ENCODE measurements at places on chromosomes 3 and 15.

GRCh38 chr15:74173380-74174218 lies at the start of gene ISLR:
ISLR (plus strand) TSS chr15:74173710; CDS start chr15:74174859, 1,149 bp downstream.
- no peak for DNase-seq

GRCh38 chr3:195110647-195111318 lies 160.2 kb downstream of the XXYLT1 start:
- no peak for DNase-seq

GRCh38 chr3:7207928-7208327 lies 347.0 kb downstream of the GRM7 start:
- no peak for DNase-seq

GRCh38 chr15:71448688-71449114 lies 333.4 kb downstream of the THSD4 start:
- no peak for DNase-seq

DNA sequence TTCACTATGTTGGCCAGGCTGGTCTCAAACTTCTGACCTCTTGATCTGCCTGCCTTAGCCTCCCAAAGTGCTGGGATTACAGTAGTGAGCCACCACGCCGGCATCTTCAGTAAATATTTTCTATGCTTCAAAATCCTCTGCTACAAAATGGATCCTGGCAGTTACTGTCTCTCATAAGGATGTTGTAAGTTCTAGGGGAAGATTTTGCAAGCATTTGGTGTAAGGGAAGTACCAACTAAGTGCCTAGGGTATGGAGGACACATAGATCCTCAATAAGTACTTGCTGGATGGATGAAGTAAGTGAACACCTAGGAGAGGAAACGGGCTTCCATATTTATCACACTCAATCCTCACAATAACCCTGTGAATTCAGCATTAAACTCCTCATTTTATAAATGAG lies 6.6 kb downstream of the TM4SF4 start:
- no peak for DNase-seq

GRCh38 chr15:89496155-89497098 lies at the start of gene RHCG:
RHCG (minus strand) TSS chr15:89496583; CDS start chr15:89496544, 39 bp downstream.
- DNase-seq: no peak

GRCh38 chr15:81373775-81374395 lies at the start of gene TMC3:
TMC3 (minus strand) TSS chr15:81374213; CDS start chr15:81374077, 136 bp downstream.
- no peak for DNase-seq

GRCh38 chr15:65130941-65131340 lies 2.7 kb downstream of the PDCD7 start:
- DNase-seq: no peak

DNA sequence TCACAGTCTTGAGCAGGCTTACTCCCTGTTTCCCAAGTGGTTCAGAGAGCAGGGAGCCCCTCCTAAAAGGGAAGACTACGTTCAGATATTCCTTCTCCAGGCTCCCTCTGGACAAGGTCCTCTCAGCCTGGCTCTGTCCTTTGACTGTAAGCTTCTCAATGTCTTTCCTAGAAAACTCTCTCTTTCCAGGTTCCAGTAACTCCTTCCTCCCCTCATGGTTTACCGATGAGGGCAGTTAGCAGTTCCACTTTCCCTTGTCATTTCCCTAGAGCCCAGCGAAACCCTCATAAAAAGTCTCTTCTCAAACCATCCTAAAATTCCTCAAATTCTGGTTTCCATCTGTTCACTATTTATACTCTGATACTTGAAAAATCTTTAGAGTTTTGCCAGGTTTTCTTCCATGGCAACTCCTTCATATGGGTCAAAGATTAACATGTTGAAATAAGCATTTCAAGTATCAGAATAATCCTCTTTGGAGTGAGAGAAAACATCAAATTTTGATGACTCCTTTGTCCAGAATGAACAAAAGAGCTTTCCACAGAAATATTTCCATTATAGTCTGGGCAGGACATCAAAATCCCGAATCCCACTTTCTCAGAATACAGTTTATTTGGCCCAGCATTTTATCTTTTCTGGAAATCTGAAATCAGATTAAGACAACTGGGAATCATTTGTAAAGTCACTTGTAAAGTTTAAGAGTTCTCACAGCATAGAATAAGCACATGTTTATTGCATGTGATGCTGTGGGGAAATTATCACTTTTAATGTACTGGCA lies 599.4 kb downstream of the UNC13C start:
- DNase-seq: no peak

- DNase-seq: no peak
These were observed 22.8 kb upstream of the NOX5 start for GRCh38 chr15:68991723-68992122.

GRCh38 chr3:78050276-78051065 lies 1010.6 kb downstream of the ROBO2 start:
- DNase-seq: no peak

DNA sequence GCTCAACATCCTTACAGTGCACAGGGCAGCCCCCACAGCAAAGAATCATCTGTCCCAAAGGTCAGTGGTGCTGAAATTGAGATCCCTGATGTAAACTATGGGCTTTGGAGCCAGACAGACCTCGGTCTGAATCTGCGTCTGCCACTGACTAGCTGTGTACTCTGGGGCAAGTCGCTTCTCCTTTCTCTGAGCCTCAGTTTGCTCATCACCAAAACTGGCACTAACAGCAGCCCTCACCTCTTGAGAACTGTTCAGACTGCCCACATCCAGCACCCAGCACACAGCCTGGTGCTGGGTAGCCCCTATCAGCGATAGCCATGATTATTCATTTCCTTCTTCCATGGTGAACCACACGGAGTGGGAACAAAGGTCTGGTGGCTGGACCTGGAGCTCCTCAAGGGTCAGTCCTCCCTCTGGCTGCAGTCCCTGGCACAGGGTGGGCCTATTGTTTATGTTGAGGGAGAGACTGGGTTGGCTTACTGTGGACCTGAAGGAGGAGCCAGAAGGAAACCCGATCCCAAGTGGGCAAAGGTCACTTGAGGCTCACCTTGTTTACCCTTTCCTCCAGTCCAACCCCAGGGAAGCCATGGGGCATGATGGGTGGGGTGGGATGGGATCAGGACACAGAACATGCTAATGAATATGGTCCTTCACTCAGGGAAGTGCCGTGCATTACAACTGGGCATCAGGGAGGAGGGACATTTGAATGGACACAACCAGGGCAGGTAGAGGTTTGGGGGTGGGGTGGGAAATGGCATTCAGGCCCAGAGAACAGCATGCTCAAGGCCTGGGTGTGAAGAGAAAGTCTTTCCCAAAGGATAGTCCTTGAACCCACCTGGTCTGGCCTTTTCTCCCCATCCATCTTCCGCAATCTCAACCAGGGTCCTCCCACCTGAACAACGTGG lies 1.6 kb upstream of the PRKCD start:
- DNase-seq: no peak

DNA sequence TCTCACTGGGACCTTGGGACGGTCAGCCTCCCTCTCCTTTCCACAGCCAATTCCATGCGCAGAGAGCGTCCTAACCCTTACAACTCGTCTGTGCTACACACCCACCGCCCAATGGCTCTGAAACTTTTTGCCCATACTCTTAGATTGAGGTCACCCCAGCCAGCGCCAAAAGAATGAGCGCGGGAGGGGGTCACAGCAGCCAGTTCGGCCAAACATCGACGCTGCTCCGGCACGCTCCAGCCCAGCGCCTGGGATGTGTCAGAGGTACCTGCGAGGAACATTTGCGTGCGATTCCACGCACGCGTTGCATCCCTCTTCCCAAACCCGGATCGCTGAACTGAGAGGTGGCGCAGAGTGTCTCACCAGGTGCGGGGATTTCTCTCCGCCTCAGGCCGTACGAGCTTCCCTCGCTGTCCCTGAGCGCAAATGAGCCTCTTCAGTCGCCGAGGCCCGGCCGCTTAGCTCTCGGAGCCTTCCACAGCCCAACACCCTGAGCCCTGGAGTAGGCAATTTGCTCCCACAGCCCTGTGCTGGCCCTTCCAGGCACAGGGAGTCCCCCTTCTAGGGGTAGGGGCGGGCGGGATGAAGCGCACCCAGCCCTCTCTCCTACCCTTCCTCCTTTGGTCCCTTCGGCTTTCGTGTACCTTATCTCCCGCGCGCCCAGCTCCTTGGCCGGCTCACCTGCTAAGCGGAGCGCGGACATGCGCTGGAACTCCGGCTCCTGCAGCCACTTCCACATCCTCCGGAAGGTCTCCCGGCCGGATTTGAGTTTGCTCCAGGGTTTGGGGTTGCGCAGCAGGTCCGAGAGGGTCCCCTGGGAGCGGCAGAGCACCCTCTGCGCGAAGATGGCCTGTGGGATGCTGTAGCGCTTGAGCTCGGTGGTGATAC lies 1.8 kb downstream of the ONECUT1 start:
- DNase-seq: no peak

DNA sequence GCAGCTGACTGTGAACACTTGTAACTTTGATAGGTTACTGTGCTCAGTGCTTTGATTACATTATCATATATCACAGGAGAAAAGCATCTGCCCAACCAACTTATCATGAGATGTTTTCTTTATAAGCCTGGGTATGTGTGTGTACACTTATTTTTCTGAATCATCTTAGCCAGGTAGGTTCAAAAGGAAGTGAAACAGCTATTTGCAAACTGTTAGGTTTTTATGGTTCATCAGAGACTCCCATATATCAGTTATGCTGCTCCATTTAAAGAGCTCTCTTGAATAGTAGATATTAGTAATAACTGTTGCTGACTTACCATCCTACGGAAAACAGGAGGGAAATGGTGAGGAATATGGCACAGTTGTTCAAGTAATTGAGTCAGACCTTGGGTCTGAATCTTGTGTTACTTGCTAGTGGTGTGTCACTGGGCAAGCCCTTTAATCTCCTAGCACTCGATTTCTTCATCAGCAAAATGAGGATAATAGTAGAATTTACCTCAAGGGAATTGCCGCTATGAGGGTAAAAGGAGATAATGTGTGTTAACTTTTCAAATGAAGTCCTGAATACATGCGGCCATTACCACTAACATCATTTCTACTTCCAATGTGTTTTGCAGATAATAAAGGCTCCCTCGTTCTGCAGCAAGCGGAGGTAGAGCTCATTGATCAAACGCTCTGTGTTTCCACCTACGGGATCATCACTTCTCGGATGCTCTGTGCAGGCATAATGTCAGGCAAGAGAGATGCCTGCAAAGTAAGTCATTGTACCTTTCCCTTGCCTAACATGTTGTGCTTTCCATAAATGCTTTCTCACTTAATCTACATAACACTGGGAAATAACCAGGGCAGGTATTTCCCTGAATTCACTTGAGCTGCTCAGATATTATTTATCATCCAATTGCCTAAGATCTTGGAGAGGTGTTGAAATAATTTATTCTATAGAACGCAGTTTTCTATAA lies 7.8 kb upstream of the C3orf52 start:
- no peak for DNase-seq

DNA sequence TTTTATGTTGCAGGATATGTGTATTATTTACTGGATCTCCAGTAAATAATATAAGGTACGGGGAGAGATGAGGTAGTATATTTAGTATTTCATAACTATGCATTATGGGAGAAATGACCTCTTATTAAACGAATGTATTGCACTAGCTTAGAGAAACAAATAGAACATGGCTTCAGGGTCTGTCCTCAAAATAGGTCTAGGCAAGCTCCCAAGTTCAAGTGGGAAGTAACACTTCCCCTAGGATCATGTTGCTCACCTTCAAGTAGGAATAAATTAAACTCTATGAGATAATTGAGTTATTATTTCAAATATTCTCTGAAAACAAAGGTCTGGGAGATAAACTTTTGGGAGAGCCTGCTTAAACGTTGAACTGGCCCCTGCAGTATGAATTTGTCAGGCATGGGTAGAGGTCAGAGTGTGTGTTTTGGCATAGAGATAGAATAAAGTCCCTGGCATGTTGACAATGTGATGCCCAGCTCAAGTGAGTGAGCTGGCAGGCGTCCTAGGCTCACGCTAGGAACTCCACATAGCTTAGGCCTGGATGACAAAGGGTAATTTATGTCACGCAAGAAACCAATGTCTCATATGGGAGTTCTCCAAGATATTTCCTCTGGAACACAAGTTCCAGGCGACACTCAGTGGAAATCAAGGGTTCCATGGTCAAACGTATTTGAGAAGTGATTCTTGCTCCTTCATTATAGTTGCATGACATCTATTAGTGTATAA lies 236.8 kb downstream of the CACNA2D3 start:
- no peak for DNase-seq

DNA sequence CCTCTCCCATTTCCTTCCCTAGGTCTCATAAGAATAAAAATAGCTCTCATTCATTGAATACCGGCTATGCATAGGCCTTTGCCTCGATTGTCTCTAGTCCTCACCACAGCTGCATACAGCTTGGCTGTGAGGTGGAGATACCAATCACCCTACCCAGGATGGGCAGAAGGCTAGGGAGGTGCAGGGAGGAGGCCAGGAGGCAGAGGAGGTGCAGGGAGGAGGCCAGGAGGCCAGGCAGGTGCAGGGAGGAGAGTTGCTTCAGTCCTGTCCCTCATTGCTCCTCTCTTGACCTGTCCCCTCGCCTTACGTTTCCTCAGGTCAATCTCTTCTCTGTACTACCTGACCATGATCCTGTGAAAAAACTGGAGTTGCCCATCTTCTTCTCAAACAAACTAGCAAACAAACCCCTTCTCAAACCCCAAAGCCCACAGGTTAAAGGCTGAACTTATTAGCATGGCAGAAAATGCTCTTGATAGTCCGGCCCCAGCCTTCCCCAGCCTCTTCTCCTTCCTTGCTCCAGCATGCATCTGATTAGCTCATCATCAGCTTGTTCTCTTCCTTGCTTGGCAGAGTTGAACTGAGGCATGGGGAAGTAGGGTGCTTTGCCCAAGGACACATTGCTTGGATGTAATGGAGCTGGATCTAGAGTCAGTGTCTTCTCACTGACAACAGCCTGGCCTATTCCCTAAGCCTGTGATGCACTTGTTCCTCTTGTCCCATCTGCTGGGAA lies 15.8 kb downstream of the PODXL2 start:
- DNase-seq: no peak

GRCh38 chr15:35102186-35102585 lies 17.1 kb upstream of the NANOGP8 start:
- DNase-seq: no peak

DNA sequence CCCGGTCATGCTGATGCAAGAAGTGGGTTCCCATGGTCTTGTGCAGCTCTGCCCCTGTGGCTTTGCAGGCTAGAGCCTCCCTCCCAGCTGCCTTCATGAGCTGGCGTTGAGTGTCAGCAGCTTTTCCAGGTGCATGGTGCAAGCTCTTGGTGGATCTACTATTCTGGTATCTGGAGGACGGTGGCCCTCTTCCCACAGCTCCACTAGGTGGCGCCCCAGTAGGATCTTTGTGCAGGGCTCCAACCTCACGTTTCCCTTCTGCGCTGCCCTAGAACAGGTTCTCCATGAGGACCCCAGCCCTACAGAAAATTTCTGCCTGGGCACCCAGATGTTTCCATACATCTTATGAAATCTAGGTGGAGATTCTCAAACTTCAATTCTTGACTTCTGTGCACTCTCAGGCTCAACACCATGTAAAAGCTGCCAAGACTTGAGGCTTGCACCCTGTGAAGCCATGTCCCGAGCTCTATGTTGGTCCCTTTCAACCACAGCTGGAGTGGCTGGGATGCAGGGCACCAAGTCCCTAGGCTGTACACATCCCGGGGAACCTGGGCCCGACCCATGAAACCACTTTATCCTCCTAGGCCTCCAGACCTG lies 238.4 kb upstream of the MDFIC2 start:
- peak; percentile 54 for DNase-seq

GRCh38 chr3:23668430-23668904 lies 137.3 kb upstream of the UBE2E1 start:
- DNase-seq: no peak

Measured in naive B cell (primary cell).